Activated CD4-positive, CD25-positive, alpha-beta regulatory T cell treated with anti-CD3 and anti-CD28 coated beads, Interleukin-2, amount 50 U/mL, for 24 hours (primary cell): ENCODE measurements at places on chromosomes 3 and 15.

DNA sequence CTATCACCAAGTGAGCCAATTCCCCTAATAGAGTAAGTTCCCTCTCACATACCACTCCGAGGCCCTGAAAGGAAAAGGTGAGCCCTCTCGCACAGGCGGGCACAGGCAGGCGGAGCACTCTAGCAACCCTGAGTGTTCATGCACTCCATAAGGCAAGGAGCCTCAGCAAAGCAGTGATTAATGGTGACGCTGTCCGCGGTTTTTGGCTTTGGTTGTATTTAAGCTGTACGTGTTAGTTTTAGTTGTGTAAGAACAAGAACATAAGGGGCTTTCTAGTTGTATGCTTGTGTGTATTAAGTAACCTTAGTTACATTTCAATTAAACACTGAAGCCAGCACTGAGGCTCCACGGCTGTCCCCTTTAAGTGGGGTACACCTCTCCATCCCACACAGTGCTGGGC, 33.1 kb downstream of the KLHL25 start:
- ATAC-seq = no peak

GRCh38 chr3:47261301-47261700, 21.3 kb downstream of the KIF9 start:
- no peak for ATAC-seq

DNA sequence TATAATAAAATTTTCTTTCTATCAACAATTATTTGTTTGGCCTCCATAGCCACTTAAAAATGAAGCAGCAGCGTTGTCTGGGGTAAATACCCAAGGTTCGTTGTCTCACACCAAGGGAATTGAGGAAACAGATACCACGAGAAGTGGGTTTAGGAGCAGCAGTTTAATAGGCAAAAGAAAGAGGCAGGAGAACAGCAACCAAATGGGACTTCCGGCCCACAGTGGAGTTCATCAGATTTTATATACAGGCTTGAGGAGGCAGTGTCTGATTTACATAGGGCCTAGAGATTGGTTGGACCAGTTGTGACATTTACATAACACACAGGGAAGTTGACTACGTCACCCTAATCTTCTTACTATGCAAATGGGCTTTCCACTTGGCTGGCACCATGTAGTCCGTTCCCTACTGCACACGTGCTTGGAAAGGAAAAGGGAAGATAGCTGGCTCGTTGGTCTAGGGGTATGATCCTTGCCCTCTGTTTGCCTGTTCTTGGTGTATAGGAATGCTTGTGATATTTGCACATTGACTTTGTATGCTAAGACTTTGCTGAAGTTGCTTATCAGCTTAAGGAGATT, 61.5 kb upstream of the SETMAR start:
- no peak for ATAC-seq

DNA sequence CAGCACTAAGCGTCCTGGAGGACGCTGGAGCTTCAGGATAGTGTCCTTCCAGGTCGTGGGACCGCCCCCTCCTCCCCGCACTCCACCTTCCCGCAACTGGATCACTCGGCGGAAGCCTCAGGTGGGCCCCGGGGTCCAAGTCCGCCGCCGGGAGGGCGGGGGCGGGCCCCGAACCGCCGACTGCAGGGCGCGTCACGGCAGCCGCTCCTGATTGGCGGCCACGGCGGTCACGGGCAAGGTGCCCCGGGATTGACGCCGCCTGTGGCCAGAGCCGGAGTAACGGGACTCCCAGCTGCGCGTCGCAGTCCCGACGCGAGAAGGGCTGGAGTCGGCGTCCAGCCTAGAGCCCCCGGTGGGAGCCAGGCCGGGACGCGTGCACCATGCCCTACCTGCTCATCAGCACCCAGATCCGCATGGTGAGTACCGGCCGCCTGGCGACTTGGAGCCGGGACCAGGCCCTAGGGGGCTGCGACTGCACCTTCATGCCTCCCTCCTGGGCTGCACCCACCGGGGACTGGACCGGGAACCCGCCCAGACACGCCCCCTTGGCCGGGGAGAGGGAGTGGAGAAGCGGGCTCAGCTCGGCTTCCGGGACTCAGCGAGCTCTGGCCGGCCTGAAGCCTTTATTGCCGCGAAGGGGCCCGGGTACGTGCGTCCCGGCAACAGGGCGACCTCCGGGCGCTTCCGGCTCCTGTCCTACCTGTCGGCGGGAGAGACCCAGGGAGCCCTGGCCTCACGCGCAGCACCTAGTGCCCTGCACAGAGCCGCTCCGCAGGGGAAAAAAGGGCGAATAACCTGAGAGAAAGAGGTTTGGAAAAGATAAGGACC, at the start of gene GCHFR:
Gene GCHFR, plus strand, starts transcription at position 268 of the 828 bp plus-strand sequence. Its CDS starts 113 bp downstream, at position 381.
- peak; percentile 55 for ATAC-seq

DNA sequence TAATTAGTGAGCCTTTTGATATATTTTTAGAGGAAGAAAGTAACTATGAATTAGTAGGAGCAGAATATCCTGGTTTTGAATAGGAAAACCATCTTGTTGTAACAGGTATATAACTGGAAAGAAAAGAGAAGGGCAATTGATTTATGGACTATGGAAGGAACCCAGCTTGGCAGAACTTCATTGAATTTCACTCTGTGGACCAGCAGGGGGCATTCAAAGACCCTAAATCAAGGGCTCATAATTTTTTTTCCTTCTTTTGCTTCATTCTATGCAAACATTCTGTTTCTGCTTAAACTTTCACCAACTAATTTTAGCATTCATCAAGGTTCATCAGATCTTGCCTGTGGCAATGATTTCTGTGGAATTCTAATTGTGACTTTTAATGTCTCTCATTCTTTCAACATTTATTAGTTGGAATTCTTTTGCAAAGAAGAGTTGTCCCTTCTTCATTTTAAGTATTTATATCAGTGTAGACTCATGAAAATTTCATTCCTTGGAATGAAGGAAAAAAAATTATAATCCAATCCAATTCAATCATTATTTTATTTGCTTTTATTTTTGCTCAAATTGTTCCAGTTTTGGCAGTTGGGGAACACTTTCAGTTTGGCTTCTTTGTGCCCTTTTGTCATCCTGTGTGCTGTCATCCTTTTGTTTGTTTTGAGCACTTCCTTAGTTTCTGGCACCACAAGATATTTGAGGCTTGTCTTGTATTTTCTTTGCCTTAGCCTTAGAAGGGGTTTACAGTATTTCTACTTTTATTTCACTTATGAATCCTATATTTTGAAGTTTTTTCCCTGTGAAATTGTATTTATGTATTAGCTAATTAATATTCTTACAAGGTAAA, 30.4 kb downstream of the NXPE3 start:
- peak; percentile 30 for ATAC-seq

DNA sequence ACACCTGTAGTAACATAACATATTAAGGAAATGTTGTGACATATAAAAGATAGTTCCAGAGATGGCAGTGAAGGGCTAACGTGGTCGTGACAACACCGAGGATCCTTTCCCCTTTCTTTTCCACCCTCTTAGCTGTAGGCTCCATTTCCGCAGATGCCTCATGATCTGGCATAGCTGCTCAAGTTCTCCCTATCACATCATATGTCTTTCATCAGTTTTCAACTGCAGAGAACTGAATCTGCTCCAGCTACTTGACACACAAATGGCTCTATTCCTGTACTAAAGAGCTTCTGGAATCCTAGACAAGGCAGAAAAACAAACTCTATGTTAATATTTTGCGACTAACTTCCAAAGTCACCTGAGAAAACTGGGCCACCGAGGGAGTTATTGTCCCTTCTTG, 275.0 kb upstream of the SLCO3A1 start:
- ATAC-seq = no peak

DNA sequence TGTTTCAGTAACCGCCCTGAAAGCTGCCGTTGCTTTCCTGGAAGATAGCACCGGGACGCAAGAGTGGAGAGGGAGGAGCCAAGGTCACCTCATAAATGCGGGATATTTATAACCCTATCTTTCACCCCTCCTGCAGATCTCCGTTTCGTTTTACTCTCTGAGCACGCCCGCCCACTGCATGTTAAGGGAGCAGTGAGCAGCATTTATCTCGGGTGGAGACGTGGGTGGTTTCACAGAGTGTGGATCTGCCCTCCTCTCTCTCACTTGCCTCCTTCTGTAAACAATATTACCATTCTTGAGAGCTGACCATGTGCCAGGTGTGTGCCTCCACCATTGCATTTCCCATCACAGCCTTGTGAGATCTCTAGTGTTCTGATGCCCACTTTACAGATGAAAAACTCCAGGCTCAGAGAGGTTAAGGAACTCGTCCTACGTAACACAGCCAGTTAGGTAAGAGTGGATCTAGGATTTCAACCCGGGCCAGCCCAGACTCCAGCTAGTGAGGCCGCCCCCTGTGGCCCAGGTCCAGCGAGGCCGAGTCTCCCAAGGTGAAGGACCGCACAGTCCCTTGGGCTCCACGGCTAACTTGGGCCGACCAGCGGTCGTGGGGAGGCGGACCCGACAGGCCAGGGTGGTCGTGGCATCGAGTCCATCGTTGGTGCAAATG, 16.9 kb upstream of the SEMA4B start:
- peak; percentile 25 for ATAC-seq

DNA sequence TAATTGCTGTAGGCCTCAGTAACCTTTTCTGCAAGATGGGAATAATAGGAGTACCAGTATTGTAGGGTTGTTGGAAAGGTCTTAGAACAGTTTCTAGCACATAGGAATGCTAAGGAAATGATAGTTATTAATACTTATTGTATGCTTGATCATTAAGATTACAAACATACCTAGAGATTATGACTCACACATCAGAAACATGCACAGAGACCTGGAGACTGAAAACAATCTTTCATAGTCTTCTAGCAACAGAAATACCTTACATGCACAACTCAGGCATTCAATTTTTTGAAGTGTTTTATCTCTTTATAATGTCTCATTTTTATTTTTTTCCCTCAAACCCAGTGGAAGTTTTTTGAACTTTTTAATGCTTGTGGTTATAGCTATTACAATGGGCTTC, 104.4 kb upstream of the ZBTB20 start:
- ATAC-seq = no peak

DNA sequence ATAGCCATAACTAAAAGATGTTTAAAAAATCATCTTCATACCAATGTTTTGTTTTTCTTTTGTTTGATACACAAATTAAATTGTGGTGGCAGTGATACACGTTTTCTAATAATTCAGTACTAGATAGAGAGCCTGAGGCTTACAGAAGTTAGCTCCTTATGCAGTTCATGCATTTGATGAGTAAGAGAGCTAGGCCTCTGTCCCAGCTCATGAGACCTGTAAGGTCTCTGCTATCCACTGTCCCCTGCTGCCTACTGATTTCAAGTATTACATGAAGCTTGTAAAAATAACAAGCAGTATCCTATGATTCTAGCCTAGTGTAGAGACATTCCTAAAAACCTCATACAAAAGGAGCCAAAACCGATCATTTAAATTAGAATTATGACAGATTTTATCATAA, 144.5 kb downstream of the MBNL1 start:
- ATAC-seq = no peak

GRCh38 chr15:65773386-65774111, 18.5 kb downstream of the DENND4A start:
- ATAC-seq = peak; percentile 76

- ATAC-seq = no peak
Measured at GRCh38 chr3:188178293-188178936, 24.5 kb downstream of the LPP start.

DNA sequence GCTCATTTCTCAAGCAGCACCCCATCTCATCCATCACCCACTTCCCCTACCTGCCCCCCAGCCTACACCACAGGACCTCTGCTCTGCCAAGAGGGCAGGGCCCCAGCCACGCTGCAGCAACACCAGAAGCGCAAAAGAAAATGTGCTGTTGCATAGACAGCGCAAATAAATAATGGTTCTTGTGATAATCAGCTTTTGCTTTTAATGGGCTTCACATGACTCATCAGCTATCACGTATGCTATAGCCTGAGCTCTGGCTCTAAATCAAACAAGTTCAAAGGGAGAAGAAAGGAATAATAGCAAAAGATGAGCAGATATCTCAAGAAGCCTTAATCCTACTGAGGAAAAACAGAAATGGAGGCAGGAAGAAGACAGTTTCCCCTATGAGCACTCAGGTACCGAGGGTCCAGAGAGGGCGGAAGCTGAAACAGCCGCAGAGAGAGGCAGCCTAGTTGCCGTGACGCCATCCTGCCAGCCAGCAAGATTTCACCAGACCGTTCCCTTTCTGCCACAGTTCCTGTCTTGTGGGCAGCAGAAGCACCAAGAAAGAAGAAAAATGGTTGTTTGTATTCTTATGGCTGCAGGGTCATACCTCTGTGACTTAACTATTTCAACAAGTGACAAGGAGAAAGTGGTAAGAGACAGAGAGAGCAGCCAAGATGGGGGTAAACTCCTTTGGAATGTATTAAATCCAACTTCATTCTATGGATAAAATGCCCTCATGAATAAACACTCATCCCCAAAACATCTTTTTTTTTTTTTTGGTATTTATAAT, 22.0 kb downstream of the RAB27A start:
- ATAC-seq = peak; percentile 91

- peak; percentile 63 for ATAC-seq
Measured at GRCh38 chr3:52779011-52779836, 1.8 kb downstream of the ITIH1 start.

GRCh38 chr15:88882785-88883184, 12.6 kb downstream of the HAPLN3 start:
- no peak for ATAC-seq

DNA sequence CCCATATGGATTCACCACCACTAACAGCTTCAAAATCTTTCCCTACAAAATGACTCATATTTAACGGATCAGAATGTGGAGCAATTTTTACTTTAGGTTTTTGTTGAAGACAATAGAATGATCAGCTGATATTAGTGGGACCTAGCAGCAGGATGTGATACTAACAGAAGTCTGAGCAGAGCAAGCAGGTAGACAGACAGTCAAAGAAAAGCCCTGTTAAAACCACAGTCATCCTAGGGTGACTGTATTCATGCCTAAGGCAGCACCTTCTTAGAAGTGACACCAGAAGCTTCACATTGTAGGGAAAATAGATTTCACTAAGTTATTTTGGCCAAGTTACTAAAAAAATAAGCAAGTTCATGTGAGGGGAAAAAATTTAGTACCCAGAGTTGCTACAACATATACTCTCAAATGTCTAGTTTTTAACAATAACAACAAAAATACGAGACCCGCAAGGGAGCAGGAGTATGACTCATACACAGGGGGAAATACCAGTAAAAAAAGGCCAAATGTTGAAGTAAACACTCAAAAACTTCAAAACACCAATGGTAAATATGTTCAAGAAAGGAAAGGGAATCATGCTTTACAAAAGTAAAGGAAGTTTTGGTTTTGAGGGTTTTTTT, 590.9 kb downstream of the EPHA3 start:
- ATAC-seq = no peak
